Stomach (tissue), 19 donors: ENCODE measurements at places on chromosomes 12 and 14. TPM values are rescaled to one million over a fixed set of nuclear protein-coding genes. Genes with fewer than 3 reads are reported as not detected.

GRCh38 chr12:38745601-38746000 lies 159.8 kb downstream of the CPNE8 start:
- no peak overlapping the region for H3K27ac ChIP-seq
- peaks cover 9% of the 10 kb centered on the region for H3K36me3 ChIP-seq
- no peak overlapping the region for H3K4me3 ChIP-seq
- no peaks in the 10 kb centered on the region for H3K27me3 ChIP-seq
- H3K4me1 ChIP-seq, result no peaks in the 10 kb centered on the region

Gene KRT6A
- total RNA-seq, result 56.6 TPM

DNA sequence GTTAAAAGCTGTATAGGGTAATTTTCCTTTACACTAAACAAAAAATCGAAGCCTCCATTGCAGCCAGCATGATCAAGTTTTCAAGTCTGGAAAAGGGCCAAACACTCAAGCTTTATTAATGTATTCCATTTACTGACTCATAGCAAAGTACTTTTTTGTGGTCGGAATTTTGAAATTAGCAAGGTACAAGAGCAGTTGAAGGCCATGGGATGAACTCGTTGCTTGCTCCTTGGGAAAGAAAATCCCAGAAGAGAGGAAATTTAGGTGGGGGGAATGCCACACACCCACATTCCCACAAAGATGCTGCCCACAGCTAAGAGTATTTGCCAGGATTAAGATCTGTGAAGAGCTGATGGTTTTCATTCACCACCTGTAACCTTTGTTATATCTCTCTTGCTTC lies 333.7 kb downstream of the EGLN3 start:
- DNase-seq, result peak; percentile 21
- no peak overlapping the region for H3K27ac ChIP-seq
- H3K4me1 ChIP-seq, result no peaks in the 10 kb centered on the region
- H3K27me3 ChIP-seq, result no peaks in the 10 kb centered on the region

Gene TXNRD1
- 61.8 TPM for total RNA-seq

- no peaks in the 10 kb centered on the region for H3K36me3 ChIP-seq
- H3K4me1 ChIP-seq, result peaks cover 11% of the 10 kb centered on the region
- DNase-seq, result no peak
- no peak overlapping the region for H3K27ac ChIP-seq
These were observed 11.7 kb upstream of the NFKBIA start for GRCh38 chr14:35416108-35416750.

DNA sequence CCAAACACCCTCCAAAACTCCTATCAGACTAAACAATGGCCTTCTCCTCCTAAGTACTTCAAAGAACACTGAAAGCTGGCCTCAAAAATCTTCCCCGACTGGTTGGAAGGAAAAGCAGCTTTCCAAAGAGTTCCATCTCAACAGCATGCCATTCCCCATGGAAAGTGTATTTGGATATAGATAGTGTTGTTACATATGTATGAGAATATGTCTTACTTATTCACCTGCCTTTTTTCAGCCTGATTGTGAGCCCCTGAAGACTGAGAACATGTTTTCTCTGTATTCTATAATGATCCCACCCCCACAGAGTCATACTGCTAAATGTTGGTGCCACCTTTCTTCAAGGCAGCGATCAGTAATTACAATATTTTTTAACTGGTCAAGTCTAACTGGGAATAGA lies 185.4 kb upstream of the G2E3 start:
- H3K27ac ChIP-seq, result no peak overlapping the region
- H3K4me3 ChIP-seq, result no peak overlapping the region
- no peaks in the 10 kb centered on the region for H3K4me1 ChIP-seq
- no peak for DNase-seq

DNA sequence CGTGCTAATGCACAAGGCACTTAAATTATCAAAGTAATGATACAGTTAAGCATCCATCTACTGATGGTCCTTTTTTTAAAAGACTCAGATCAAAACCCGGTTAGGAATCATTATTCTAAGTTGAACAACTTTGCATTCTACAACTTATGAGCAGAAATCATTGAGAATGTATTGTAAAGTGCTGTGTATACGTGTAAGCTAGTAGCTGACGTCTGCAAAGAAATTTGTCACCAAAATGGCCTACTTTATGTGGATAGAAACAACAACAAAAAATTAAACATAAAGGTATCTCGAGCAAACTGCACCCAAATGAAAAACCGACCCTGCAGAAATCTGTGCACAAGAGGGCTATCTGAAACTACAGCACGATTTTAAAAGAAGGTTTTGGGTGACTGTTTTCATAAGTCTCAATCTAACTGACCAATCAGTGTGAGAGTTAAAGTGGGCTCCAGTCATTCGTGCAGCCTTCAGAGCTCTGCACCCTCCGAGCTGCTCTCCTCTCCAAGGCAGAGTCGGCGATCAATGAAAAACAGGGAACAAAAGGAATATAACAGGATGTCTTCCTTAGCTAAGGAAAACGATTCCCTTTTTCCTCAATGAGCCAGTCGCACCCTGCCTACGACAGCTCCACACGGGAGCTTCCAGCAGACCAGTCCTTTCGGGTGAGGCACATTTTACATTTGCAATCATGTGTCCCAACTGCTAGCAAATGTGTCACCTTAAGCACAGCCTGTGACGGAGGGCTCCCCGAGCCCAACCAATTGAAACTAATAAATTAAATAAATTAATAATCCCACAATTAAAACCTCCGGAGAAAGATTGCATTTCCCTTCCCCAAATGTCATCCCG lies 200.7 kb upstream of the FOXN3 start:
- no peaks in the 10 kb centered on the region for H3K36me3 ChIP-seq
- DNase-seq, result peak; percentile 45
- H3K4me1 ChIP-seq, result peaks cover 58% of the 10 kb centered on the region
- no peaks in the 10 kb centered on the region for H3K27me3 ChIP-seq
- H3K27ac ChIP-seq, result peak overlapping the region; percentile 87
- H3K4me3 ChIP-seq, result peak overlapping the region; percentile 79

Gene TROAP
- 1.4 TPM for total RNA-seq

- no peaks in the 10 kb centered on the region for H3K4me1 ChIP-seq
- DNase-seq, result no peak
- no peaks in the 10 kb centered on the region for H3K36me3 ChIP-seq
- H3K27me3 ChIP-seq, result no peaks in the 10 kb centered on the region
- H3K4me3 ChIP-seq, result no peak overlapping the region
These were observed 84.4 kb upstream of the ETV6 start for GRCh38 chr12:11564984-11565651.

DNA sequence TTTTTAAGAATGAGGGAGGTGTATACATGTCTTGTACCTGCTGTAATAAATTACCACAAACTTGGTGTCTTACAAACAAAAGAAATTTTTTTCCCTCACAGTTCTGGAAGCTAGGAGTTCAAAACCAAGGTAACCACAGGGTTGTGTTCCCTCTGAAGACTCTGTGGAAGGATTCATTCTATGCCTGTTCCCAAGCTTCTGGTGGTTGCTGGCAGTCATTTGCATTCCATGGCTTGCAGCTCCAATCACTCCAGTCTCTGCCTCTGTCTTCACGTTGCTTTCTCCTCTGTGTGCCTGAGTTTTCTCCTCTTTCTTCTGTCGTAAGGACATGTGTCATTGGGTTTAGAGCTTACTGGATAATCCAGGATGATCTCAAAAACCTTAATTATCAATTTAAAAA lies 15.4 kb upstream of the ZNF641 start:
- H3K4me3 ChIP-seq, result no peak overlapping the region
- no peak overlapping the region for H3K27ac ChIP-seq
- H3K36me3 ChIP-seq, result no peaks in the 10 kb centered on the region
- DNase-seq, result no peak
- H3K27me3 ChIP-seq, result peaks cover 5% of the 10 kb centered on the region

Gene CPSF2
- total RNA-seq, result 36.6 TPM

- no peak overlapping the region for H3K27ac ChIP-seq
- no peak for DNase-seq
- no peak overlapping the region for H3K4me3 ChIP-seq
- H3K36me3 ChIP-seq, result no peaks in the 10 kb centered on the region
These were observed 587.5 kb downstream of the SOX5 start for GRCh38 chr12:23361971-23362370.

Gene ZCRB1
- total RNA-seq, result 46.1 TPM

- H3K27ac ChIP-seq, result no peak overlapping the region
- H3K4me1 ChIP-seq, result peaks cover 10% of the 10 kb centered on the region
- peaks cover 33% of the 10 kb centered on the region for H3K27me3 ChIP-seq
- no peak overlapping the region for H3K4me3 ChIP-seq
These were observed 64.8 kb upstream of the BEGAIN start for GRCh38 chr14:100651999-100652508.

Gene ADIPOR2
- 14.8 TPM for total RNA-seq

Gene LALBA
- not detected for total RNA-seq

Gene TAS2R10
- total RNA-seq, result not detected

DNA sequence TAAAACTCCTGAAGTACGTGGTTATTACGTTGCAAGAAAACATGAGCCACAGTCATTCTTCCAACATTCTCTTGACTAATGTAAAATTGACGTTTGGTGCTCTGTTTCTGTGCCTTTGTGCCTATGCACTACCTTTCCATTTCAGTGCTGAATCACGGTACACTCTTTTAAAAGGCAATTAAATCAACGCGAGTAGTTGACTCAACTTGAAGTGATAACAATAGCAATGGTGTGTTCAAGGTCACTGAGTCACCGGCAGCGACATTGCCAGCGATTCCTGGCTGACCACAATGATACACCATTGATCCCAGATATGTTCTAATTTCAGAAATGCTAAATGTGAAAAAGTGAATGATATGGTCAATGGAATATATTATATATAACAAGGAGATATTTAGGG lies 17.8 kb downstream of the AK7 start:
- DNase-seq, result peak; percentile 51
- H3K27me3 ChIP-seq, result no peaks in the 10 kb centered on the region
- H3K27ac ChIP-seq, result no peak overlapping the region
- H3K4me1 ChIP-seq, result no peaks in the 10 kb centered on the region

Gene SLC5A8
- total RNA-seq, result not detected

- no peak overlapping the region for H3K4me3 ChIP-seq
- no peaks in the 10 kb centered on the region for H3K36me3 ChIP-seq
- H3K4me1 ChIP-seq, result peaks cover 8% of the 10 kb centered on the region
- no peak for DNase-seq
- no peak overlapping the region for H3K27ac ChIP-seq
- no peaks in the 10 kb centered on the region for H3K27me3 ChIP-seq
These were observed 2.1 kb downstream of the TDP1 start for GRCh38 chr14:89957791-89958190.

DNA sequence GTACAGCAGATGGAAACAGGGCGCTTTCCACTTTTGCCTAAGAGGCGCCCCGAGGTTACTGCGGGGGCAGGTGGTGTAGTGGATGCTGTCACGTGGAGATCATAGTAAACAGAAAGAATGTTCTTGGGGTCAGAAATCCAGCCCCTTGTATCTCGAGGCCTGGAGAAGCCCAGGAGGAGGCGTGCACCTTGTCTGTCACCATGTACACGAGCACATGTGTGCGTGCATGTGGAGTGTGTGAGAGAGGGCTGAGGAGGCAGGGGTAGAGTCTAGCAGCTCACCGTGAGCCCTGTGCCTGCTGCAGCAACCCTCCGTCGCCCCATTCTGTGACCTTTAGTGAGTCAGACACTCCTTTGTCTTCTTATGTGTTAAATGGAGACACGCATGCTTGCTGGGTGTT lies 59.0 kb downstream of the CACNA1C start:
- H3K36me3 ChIP-seq, result no peaks in the 10 kb centered on the region
- H3K4me3 ChIP-seq, result no peak overlapping the region
- no peak overlapping the region for H3K27ac ChIP-seq
- H3K27me3 ChIP-seq, result no peaks in the 10 kb centered on the region
- no peak for DNase-seq
- H3K4me1 ChIP-seq, result no peaks in the 10 kb centered on the region

DNA sequence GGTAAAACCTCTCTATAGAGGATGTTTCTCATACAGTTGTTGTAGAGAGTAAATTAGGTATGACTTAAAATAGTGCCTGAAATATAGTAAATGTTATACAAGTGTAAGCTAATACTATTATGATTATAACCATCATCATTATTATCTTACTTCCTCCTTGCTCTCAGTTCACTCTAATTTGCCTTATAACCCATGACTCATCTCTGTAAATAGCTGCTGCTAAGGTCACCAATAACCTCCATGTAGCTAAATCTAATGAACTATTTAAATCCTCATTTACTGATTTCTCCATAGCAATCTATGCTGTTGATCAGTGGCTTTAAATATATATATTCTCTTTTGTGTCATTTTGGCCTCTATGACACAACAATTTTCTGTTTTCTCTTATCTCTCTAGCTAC lies 109.6 kb downstream of the RMST start:
- no peaks in the 10 kb centered on the region for H3K36me3 ChIP-seq
- no peak overlapping the region for H3K27ac ChIP-seq
- no peak for DNase-seq
- H3K4me3 ChIP-seq, result no peak overlapping the region

DNA sequence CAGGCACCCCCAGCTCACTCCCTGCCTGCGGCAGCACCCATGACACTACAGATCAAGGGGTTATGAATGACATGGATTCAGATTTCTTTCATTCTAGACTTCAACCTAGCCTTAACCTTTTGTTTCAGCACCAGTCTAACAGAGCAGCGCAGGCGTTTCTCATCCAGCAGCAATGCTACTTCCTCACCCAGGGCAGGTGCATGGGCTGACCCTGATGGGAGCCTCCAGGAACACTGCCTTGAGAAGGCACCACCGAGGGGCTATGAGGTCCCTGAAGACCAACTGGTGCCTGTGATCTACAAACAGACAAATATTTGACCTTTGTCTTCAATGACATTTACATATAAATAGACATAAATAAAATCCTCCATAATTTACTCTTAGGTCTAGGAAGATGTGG lies 10.8 kb downstream of the CDCA4 start:
- peaks cover 31% of the 10 kb centered on the region for H3K4me1 ChIP-seq

GRCh38 chr12:124188561-124189405 lies 106.1 kb upstream of the RFLNA start:
- no peaks in the 10 kb centered on the region for H3K36me3 ChIP-seq
- DNase-seq, result peak; percentile 67
- peak overlapping the region; percentile 58 for H3K27ac ChIP-seq
- H3K4me1 ChIP-seq, result peaks cover 23% of the 10 kb centered on the region
- H3K4me3 ChIP-seq, result no peak overlapping the region

- no peak for DNase-seq
- H3K4me3 ChIP-seq, result no peak overlapping the region
- H3K27ac ChIP-seq, result no peak overlapping the region
These were observed 393 bp upstream of the KLHL33 start for GRCh38 chr14:20436363-20436755.

Gene COL2A1
- not detected for total RNA-seq

Gene C2CD5
- total RNA-seq, result 32.1 TPM

Gene CDCA3
- 19.6 TPM for total RNA-seq

Gene PDE3A
- 44.6 TPM for total RNA-seq

Gene E2F7
- total RNA-seq, result 0.58 TPM

- DNase-seq, result no peak
- H3K4me3 ChIP-seq, result no peak overlapping the region
- no peaks in the 10 kb centered on the region for H3K36me3 ChIP-seq
These were observed 146.8 kb upstream of the LRIG3 start for GRCh38 chr12:59067083-59067482.

GRCh38 chr14:105933238-105933637 lies 406.9 kb downstream of the TMEM121 start:
- no peak overlapping the region for H3K27ac ChIP-seq
- no peak for DNase-seq
- no peaks in the 10 kb centered on the region for H3K4me1 ChIP-seq
- no peaks in the 10 kb centered on the region for H3K36me3 ChIP-seq
- H3K4me3 ChIP-seq, result no peak overlapping the region
